ENCODE measurements at places on chromosomes 1 and 21. TPM values are rescaled to one million over a fixed set of nuclear protein-coding genes. Genes with fewer than 3 reads are reported as not detected.

LCE3A gene
- not detected for total RNA-seq

BMP8A gene
- 1.4 TPM for total RNA-seq

GRCh38 chr1:48302652-48303051, 80.1 kb downstream of the SLC5A9 start:
- DNase-seq: no peak

GPBP1L1 gene
- 77.3 TPM for total RNA-seq

GPX7 gene
- 17.6 TPM for total RNA-seq

HSPA13 gene
- 18.4 TPM for total RNA-seq

DNA sequence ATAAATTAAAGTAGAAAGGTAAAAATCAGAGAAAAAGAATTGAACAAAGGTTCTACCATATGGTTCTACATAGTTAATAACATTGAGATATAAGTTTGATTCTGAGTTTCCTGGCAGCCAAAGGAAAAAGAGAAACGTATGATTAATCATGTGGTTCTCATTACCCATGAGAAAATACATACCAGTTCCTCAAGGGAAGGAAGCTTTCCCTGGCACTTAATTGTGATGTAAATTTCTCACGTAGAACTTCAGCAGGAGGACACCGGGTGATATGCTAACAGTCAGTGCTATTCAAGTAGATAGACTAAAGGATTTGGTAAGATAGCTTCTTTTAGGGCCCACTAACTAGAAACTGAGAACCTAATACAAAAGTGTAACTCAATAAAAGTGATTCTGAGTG, 218.5 kb downstream of the NFIA start:
- DNase-seq: no peak
